Ecto neural progenitor cell (in vitro differentiated cells): ENCODE measurements at places on chromosomes 6 and 20.
A peak's percentile ranks its signal among the peaks of the same experiment; 100 is the strongest.

DNA sequence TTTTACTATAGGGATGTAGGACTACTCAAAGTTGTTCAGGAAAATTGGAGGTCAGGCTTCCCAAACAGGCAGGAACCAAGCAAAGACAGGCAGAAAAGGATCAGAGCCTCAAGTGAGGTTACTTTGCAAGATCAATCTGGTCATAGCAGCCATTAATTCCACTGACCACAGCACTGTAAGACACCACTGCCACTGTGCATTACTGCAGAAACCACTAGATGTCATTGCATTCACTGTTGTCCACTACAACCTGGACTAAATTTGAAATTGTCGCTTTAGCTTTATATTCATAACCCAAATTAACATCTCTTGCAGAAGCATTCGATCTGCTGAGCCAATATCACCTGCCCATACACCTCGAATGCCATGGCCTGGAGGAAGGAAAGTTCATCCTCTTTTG lies 126.9 kb upstream of the UFL1 start:
- DNase-seq = no peak

DNA sequence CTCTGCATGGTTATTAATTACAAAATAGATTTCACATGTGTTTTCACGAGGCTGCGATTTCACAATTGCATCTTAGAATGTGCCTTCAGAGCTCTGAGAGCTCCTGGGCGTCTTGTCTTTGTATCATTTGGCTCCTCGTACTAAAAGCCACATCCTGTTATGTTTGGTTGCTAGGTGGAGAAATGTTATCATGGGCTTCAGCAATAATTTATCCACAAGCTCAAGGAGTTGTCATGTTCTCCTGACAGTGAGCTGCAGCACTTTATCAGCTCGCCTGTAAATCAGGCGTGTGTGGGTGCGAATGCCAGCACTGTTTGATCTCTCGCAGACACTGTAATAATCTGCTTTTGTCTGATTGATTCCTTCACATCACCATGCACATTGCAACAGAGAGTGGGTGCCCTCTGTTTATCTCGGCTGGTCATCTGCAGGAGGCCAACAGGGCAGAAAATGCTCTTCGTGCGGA lies 218.6 kb upstream of the ZFP64 start:
- DNase-seq = no peak

DNA sequence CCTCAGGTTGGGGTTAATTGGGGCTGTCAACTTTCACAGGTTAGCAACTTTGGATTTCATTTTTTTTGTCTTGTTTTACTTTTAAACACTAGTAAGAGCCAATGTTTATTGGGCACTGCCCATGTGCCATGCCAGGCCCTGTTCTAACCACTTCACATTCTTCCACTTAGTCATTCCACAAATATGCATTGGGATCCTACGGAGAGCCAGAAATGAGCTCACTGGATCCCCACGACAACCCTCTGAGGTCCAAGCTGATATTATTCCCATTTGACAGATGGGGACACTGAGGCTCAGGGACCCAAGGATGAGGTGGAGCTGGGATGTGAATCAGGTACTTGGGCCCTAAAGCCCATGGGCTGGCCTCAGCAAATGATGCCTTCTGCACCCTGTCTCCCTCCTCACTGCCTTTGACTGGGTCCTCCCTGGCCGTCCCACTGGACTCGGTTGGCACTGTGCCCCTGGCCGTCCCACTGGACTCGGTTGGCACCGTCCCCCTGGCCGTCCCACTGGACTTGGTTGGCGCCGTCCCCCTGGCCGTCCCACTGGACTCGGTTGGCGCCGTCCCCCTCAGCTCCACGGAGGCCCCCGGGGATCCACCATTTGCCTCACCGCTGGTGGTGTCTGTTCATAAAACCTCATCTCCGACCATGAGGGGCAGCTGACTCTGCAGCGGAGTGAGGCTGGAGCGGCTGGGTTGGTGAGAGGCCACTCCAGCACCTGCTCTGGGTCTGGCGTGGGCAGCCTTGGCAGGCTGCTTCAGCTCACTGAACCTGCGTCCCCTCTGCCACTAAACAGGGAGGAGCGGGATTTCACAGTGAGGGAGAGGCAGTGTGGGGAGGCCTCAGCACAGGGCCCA lies 4.8 kb upstream of the PMEPA1 start:
- DNase-seq = no peak

DNA sequence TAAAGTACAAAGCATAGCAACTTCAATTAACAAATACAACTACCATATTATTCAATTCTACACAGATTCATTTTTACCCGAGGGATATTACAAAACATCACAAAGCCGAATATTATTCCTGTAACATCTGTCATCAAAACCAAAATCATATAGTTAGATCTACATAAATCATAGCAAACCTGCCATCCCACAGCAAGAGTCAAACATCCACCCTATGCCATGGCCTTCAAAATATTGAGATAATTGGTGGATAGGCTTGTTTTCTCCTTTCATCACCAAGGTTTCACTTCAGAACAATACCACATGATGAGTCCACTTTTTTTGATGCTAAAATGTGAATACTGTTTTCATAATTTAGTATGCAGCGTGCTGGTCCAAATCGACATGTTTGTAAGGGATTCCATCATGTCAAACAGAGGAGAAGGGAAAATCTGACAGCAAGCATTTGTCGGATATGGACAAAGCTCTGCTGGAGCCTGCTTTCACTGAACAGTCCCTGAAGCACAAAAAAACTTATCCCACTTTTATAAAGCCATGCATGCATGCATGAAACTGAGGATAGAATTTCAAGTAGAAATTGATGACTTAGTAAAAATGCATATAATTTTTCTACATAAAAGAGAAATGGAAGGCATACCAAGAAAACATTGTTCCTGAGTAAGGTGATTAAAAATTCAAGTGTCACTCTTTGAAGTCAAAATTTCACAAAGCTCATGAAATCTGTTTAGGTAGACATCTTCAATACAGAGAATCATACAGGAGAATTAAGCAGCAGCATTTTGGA lies 494.1 kb downstream of the HACE1 start:
- DNase-seq = no peak

DNA sequence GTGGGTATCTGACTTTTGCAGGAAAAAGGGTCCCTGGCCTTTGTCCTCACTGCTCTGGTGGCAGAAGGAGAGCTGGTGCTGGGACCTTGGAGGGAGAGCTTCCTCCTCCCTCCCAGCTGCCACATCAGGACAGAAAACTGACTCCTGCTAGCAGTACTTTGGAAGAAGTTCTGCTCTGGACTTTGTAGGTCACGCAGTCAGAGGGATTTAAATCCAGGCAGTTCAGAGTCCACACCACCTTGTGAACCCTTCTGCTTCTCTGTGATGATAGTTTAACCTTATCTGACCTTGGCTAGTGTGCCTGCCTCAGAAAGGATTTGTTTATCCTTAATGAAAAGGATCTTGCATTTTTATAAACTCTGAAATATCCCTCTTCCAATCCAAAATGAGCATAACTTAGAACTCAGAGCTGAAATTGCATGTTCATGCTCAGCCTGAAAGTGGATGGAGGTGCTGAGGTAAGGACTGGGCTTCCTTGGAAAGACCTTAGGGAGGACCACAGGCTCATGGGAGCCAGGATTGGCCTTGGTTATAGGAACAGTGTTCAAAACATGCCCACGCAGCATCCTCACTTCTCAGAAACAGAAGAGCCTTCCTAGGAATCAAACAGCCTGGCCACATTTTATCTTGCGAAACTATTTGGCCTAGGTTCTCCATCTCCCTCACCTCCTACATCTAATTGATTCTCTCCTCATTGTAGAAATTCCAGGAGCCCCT lies 123.9 kb upstream of the SASH1 start:
- DNase-seq = no peak

- DNase-seq = no peak
Observed at GRCh38 chr6:3125815-3126214, 7.3 kb downstream of the BPHL start.

- DNase-seq = no peak
Observed at GRCh38 chr20:9052136-9052535, 16.8 kb upstream of the PLCB4 start.

- no peak for DNase-seq
Observed at GRCh38 chr20:15318682-15319081, 981.3 kb upstream of the FLRT3 start.

DNA sequence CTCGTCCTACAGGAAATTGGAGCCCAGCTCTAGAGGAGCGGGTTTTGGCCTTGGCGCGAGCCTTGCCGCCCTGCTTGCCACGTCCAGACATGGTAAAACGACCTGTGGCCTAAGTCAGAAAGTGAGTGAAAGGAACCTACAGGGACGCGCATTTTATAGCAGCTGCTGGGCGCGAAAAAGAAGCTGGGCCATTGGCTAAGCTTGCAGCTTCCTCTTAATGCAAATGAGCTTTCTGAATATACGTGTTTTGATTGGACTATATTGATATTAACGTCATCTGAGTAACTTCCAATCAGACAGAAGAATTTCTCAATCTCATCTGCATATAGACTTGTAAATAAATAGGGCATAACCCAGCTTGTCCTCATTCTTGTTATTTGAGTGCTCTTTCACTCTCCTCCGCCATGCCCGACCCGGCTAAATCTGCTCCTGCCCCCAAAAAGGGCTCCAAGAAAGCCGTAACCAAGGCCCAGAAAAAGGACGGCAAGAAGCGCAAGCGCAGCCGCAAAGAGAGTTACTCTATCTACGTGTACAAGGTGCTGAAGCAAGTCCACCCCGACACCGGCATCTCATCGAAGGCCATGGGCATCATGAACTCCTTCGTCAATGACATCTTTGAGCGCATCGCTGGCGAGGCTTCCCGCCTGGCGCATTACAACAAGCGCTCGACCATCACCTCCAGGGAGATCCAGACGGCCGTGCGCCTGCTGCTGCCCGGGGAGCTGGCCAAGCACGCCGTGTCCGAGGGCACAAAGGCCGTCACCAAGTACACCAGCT lies 18.9 kb downstream of the OR2B2 start:
- DNase-seq = peak; percentile 95

DNA sequence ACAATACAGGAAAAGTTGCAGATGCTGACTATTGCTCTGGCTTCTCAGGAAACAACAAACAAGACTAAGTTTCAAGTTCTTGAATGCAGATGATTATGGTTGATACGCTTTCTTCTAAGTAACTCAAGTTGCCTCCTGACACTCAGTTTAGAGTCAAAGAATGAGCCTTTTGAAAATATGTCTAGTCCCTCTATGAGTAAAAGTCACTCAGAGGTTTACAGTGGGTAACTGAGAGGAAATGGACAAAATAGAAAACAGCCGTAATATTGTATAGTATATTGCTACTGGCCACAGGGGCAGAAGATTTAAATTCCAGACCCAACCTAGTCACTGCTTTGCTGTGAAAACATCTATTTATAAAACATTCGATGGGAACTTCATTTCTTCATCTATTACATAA lies 280.0 kb upstream of the ID4 start:
- DNase-seq = no peak

DNA sequence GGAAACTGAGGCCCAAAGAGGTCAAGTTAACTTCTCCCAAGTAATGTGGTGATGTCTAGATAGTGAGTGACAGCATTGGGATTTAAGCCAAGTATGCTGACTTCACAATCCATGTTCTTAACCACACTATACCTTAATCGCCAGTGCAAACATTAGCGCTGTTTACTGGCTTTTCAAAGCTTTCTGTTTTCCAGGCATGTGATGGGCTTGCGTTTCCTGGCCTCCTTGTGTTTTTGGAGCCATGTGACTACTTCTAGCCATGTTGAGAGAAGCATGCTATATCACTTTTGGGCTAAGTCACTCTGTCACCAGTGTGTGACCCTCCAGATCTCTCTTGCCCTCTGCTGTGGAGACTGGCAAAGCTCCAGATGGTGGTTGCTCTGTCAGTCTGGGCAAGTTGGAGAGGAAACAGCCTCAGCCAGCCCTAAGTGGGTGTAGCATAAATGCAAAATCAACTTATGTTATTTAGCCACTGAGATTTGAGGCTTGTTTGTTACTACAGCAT lies 76.9 kb downstream of the ANKRD6 start:
- DNase-seq = no peak

- DNase-seq = no peak
Observed at GRCh38 chr6:157239671-157240058, 83.7 kb downstream of the TMEM242 start.

DNA sequence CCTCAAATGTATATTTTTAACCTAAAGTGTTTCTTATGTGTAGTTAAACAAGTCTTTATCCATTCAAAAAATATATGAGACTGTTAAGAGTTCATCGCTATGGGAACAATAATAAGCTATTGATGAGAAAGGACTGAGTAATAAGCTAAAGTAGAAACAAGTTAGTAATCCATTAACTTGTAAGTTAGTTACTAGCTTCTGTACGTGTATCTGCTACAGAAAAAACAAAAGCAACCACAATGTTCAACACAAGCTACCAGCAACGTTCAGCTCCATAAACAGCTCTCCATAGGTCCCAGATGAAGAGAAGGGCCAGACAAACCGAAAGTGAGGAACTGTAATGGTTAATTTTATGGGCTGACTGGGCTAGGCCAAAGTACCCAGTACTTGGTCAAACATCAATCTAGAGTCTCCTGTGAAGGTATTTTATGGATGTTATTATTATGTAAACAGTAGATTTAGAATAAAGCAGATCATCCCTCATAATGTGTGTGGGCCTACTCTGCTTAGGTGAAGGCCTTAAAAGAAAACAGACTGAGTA lies 33.8 kb upstream of the FAM135A start:
- DNase-seq = no peak

GRCh38 chr20:57166568-57167291 lies 99.7 kb downstream of the BMP7 start:
- DNase-seq = no peak

DNA sequence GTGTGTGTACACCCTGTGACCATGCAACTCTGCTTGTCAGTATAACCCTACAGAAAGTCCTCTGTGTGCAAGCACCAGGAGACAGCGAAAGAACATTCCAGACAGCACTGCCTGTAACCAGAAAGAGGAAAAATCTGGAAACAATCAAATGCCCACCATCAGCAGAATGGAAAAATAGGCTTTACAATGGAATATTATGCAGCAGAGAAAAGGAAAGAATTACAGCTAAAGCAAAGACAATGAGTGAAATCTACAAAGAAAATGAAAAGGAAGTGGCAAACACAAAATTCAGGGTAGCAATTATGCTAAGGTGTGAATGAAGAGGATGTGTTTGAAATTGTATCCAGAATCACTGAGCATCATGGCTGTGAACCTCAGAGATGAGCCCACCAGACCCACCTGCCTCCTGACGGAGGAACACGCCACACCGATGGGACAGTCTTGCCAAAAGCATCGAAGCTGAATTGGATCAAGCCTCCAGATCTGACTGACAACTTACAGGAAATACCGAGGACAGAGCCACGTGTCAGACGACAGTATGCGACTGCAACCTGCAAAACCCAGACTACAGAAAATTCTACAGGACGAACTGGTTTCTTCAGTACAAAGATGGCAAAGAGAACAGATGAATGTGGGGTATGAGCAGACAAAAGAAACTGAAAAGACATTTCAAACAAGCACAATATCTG lies 133.2 kb downstream of the NFATC2 start:
- no peak for DNase-seq

DNA sequence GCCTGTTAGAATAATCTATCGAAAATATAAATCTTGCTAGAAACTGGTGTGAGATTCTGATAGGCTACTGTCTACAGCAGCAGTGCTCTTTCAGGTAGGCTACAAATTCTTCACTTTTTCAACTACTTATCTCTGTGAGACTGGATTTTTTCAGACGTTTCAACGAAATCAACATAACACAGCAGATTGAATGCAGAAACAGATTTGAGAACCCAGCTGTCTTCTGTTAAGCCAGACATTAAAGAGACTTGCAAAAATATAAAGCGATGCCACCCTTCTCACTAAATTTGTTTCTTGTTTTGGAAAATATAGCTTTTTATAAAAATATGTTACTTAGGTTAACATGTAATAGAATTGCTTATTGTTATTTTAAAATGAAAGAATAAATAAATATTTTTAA lies 140.6 kb upstream of the PHACTR1 start:
- DNase-seq = no peak

GRCh38 chr6:14354919-14355572 lies 237.5 kb downstream of the CD83 start:
- no peak for DNase-seq

- no peak for DNase-seq
Observed at GRCh38 chr6:133460101-133460500, 218.9 kb downstream of the EYA4 start.
